ENCODE measurements at places on chromosomes 16 and 17.

DNA sequence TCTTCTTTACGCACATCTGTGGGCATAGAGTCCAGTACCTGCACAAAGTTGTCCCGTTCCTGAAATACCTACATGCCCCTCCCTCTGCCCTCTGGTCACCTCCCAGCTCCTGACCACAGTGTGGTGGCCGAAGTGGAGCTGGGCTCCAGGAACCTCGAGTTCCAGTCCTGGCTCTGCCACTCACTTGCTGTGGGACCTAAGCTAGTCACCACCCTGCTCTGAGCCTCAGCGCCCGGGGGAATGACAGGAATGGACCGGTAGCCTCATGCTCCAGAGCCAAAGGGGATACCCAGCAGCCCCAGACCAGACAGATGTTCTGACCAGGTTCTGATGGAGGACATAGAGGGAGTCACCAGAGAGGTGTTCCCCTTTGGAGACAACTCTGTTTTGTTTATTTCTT is 26.7 kb upstream of the ITGA3 start:
- DNase-seq, result no peak

GRCh38 chr17:61314368-61315078 is 85.1 kb upstream of the TBX2 start:
- DNase-seq, result no peak

GRCh38 chr17:65523853-65524664 is 37.4 kb downstream of the AXIN2 start:
- no peak for DNase-seq

DNA sequence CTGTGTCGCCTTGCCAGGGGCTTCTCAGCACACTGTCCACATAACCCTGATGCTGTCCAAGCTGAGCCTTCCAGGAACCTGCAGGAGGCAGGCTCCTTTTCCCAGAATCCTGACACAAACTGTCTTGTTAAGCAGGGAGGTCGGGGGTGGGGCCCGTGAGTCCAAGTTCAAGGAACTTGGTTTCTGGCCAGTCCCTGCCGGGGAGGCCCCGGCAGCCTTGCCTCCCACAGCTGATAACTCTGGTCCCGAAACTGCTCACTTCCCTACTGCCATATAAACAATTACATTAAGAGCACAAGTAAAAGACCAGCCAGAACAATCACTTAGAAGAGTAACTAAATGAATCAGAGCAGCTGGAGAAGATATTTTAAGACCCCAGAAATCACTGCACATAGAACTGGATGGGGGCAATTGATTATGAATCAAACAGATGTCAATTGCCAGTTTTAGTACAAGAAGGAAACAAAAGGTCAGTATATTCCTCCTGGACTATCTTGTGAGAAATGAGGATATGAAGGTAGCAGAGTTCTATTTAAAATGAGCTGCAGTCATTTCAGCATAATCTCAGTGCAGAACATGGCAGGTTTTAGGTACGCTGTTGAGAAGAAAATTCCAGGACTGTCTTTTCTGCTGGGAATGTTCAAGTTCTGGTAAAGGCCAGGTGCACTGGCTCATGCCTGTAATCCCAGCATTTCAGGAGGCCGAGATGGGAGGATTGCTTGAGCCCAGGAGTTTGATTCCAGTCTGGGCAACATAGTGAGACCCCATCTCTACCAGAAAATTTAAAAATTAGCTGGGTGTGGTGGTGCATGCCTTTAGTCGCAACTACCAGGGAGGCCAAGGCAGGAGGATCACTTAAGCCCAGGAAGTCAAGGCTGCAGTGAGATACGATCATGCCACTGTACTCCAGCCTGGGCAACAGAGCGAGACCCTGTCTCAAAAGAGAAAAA is 169.8 kb downstream of the PITPNC1 start:
- DNase-seq, result no peak

DNA sequence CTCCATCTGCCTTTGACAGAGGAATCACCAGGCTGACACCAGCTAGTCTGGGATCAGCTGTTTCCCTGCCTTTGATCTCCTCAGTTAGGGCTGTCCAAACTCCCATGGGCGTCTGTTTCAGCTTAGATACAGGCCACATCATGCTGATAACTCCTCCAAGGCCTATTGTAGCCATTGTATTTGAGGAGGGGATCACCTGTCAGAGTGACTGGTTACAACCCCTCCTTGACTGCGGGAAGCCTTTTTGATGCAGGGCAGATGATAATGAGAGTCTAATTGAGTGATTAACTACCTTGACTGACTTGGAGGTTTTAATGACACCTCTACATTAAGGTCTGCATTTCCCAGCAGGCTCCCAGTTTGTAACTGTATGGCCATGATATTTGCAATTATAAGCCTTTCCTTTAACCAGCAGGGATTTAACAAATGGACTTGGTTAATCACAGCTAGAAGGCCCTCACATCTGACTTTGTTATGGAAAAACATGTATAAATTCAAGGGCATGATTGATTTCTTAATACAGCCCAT is 863.5 kb downstream of the KCNJ2 start:
- DNase-seq, result no peak

- DNase-seq, result no peak
Observed at GRCh38 chr17:71535321-71535720, 585.5 kb upstream of the SOX9 start.

GRCh38 chr16:79980650-79981521 is 380.3 kb upstream of the MAF start:
- no peak for DNase-seq

GRCh38 chr17:81048827-81049371 is 13.9 kb downstream of the BAIAP2 start:
- no peak for DNase-seq

GRCh38 chr16:84458606-84459532 is 45.6 kb downstream of the MEAK7 start:
- DNase-seq, result no peak

GRCh38 chr17:79164913-79165695 is 90.5 kb downstream of the ENGASE start:
- DNase-seq, result no peak

GRCh38 chr16:1169285-1170075 is 16.6 kb downstream of the CACNA1H start:
- no peak for DNase-seq

GRCh38 chr16:87404764-87405625 is 12.9 kb downstream of the MAP1LC3B start:
- DNase-seq, result no peak

GRCh38 chr16:12317856-12318537 is 341.5 kb downstream of the SNX29 start:
- DNase-seq, result no peak

DNA sequence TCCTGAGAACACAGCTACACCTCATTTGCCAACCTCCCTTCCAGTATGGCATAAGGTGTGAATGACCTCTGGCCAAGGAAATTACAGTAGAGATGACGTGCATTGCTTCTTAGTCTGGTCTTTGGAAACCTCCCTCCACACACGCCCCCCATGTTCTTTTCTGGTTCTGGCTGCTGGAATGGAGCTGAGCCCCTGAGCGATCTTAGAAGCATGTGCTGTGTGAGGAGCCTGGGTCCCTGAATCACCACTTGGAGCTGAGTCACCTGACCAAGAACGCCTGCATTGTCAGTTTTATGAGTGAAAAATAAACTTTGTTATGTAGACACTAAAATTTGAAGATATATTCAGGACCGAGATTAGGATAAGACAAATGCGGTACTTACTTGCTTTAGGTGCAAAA is 51.4 kb downstream of the HS3ST3A1 start:
- DNase-seq, result no peak

DNA sequence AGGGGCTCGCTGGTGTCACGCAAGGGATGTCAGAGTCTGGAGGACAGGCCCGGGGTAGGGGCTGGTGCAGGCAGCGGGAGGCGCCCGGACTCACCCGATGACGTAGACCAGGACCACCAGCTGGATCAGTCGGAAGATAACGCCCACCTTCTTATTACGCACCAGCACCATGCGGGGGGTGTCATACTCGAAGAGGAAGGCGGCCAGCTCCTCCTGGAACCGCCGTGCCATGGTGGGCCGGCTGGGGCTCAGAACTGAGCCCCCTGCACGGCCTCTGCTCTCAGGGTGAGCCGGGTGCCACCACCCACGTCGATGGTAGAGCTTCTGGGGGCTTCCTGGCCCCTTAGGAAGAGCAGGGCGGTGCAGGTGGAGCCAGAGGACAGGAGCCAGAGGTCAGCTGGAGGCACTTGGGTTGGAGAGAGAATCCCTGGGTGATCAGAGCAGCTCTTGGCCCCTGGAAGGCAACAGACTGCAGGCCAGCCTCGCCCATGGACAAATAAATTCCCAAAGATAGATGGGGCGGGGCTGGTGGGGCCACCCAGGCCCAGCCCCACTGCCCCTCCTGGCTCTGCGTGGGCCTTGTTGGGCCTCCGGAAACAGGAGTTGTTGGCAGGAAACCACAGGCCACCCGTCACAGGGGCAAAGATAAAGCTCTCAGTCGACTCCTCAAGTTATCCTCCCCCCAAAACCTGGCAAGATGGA is at the start of gene P2RX1:
P2RX1 (minus strand) TSS at position 471 of the 702 bp plus-strand sequence; CDS start at position 231, 240 bp downstream.
- DNase-seq, result no peak

DNA sequence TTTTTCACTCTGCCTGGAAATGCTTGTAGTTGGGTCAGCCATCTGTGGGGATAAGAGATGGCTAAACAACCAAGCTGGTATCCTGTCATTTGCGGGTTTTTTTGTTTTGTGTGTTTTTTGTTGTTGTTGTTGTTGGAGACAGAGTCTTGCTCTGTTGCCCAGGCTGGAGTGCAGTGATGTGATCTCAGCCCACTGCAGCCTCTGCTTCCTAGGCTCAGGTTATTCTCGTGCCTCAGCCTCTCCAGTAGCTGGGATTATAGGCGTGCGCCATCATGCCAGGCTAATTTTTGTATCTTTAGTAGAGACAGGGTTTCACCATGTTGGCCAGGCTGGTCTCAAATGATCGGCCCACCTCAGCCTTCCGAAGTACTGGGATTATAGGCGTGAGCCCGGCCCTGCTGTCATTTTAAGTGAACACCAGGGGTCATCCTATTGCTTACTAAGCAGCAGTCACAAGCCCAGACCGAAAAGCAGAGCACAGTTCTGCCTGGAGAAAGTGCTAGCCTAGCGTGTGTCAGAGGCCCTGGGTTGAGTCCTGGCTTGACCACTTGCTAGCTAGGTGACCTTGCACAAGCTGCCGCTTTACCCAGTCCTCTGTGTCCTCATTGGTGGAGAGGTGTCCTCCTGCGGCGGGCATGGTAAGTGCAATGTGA is 4.6 kb downstream of the SMCR8 start:
- no peak for DNase-seq

DNA sequence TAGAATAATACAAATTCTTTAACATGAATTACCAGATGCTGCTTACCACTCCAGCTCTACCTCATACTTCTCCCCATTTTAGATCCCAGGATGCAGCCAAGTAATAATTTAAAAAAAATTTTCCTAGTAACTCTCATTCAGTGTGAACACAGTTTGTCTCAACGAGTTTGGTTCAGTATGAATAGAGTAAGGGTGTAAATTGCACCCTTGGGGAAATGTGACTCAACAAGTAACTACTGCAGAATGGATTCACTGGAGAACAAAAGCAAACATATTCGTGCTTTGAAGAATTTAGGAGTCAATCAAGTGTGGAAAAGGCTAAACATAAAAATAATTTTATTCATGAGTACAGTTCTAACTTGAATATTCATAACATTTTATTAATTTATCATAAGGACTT is 23.0 kb downstream of the KCNJ16 start:
- DNase-seq, result no peak

- DNase-seq, result no peak
Observed at GRCh38 chr17:44464037-44464436, 39.2 kb downstream of the GPATCH8 start.

- DNase-seq, result no peak
Observed at GRCh38 chr17:9018726-9019125, 2.6 kb upstream of the NTN1 start.

- no peak for DNase-seq
Observed at GRCh38 chr16:89046491-89046890, 47.2 kb upstream of the ACSF3 start.
